HL-60 (cell line): ENCODE measurements at places on chromosomes 3 and 15.

DNA sequence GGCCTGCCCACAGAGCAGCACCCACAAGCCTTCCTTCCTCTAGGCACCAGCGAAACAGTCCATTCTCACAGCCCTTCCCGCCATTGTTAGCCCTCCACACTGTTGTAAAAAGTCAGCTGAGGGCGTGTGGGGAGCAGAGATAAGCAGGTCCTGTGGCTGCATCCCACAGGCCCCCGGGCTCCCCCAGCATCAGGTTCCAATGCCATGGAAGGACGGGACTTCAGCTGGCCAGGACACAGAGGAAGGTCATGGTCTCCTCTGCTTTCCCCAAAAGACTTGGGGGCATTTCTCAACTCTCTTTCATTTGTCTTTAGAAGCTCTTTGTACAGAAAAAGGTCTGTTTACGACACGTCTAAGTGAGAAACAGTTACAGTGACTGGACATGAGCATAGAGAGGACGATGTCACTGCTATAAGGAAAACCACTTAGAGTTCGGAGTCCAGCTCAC lies 85.2 kb upstream of the HERC1 start:
- DNase-seq, result no peak

- DNase-seq, result no peak
Observed at GRCh38 chr3:169026543-169027182, 636.8 kb downstream of the MECOM start.

- no peak for DNase-seq
Observed at GRCh38 chr3:89067736-89068135, 39.7 kb upstream of the EPHA3 start.

GRCh38 chr3:143850877-143851276 lies 2.6 kb upstream of the SLC9A9 start:
- DNase-seq, result no peak

GRCh38 chr3:48151807-48152427 lies 36.3 kb downstream of the CDC25A start:
- DNase-seq, result no peak

DNA sequence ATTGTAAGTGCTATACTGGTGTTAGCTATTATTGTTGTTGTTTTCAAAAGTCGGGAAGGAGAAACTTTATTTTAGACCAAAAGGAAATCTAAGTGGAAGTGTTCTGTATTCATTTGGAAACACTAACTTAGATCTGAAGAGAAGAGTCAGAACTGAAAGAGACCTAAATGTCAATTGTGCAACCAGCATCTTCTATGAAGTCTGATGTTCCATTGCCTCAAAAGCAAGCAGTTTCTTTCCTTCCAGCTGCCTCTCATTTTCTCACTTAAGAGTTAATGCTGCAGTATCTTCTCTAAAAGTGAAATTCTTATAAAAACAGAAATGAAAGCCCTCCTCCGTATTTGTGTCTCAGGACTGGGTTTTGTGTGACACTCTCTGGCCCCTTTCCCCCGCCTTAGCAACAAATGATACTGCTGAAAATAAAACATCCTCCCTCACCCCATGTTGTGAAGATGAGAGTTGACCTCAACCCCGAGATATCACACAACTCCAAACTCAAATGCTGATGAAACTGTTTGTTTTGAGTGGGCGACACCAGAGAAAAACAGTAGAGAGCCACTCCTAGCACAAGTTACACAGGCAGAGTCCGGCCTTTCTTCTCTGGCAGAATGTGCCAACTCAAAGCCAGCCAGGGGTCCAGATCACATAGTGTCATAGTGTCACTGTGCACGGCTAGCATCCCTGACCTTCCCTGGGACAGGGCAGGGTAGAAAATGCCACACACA lies 48.9 kb downstream of the GLDN start:
- no peak for DNase-seq

DNA sequence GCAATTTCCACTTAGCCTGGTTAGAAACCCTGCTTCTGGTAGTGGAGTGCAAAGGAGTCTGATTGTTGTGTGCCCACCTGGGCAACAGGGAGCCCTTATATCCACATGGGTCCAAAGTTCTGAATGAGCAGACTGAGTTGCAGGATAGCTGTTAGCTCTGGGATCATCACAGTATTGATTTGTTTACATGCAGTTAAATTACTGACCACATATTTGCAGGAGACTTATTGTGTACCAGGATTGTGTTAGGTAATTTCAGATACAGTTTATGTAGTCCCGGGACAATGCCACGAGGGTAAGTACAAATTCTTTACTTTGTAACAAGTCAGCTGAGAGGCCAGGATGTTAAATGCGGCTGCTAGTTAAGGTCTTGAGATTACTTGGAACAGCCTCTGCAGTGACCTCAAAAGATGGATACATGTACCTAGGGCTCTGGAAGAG lies 18.8 kb downstream of the ARHGEF26 start:
- DNase-seq, result no peak

DNA sequence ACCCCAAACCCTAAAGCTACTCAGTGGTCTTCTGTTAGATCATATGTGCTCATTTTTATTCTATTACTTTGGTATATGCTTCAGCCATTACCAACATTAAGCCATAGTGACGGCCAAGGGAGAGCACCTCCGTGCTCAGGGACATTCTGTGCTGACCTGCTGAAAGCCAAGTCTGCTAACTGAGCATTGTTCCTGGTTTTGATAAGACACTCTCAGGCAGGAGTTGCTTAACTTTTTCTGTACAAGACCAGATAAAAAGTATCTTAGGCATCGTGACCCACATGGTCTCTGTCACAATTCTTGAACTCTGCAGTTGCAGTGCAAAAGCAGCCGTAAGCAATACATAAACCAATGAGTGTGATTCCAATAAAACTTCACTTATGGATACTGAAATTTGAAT lies 100.6 kb downstream of the KLHL25 start:
- DNase-seq, result peak; percentile 45

GRCh38 chr3:124075753-124076152 lies 83.8 kb upstream of the ROPN1 start:
- no peak for DNase-seq

DNA sequence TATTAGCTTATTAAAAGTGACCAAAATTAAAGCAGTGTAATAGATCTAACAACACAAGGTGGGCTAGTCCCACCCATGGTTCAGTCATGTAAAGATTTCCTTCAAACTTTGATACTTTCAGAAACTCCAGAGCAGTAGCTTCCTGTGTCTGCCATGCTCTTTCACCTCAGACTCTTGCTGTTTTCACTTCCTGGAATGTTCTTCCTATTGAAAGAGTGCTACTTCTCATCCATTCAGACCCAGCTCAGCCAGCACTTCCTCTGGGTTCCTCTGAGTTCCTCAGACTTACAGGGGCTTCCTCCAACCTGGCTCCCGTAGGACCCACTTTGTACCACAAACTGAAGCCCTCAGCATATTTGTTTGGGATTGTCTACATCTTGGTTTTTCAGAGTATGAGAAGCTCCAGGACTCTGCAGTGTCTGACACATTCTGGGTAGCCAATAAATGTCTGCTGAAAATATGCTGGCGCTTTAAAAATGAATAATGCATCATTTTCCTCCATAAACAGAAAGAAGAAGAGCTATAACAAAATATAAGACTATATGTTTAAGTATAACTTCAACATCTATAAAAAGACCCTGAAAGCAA lies 18.0 kb downstream of the NCEH1 start:
- DNase-seq, result no peak

GRCh38 chr15:60726576-60726975 lies 247.6 kb upstream of the ICE2 start:
- no peak for DNase-seq

DNA sequence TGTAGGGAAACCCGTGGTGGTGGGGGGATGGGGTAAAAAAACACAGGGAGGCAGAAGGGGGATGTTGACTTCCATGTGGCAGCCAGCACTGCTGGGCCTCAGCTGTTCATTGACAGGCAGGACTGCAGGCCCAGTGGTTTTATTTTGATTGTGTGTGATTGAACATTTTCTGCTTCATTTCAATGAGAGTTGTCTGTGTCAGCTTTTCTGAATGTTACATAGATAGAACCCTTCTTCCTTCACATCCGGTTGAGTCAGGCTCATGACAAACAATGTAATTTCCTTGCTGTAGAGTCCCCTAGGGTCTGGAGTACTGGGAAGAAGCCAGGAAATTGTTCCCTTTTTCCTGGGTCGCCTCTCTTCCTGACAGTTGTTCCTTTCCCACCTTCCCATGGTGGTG lies 8.2 kb upstream of the RPP25 start:
- no peak for DNase-seq
